ENCODE measurements at places on chromosomes 3 and 15.

DNA sequence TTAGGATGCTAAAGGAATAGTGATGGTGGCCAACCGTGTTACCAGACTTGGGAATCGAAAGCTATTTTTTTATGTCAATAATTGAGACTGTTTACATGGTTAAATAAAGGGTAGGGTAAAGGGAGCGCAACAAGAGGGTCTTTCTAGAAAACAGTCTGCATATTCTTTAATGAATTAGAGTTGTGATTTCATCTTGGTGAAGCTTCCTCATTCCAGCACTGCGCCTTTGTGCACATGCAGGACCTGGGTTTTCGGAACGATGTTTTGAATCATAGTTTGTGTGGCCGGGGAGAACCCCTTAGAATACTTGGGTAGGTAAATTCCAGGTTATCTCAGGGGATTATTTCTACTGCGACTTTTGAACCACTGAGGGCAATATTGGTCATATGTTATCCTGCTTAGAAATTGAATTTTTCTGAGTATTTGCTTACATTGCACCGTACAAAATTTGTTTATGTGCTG lies 1.3 kb downstream of the PIK3CA start:
- DNase-seq: peak; percentile 33

- DNase-seq: no peak
Measured at GRCh38 chr15:69793781-69794451, 303.8 kb downstream of the TLE3 start.

- no peak for DNase-seq
Measured at GRCh38 chr3:158560979-158561378, 10.0 kb upstream of the MLF1 start.

DNA sequence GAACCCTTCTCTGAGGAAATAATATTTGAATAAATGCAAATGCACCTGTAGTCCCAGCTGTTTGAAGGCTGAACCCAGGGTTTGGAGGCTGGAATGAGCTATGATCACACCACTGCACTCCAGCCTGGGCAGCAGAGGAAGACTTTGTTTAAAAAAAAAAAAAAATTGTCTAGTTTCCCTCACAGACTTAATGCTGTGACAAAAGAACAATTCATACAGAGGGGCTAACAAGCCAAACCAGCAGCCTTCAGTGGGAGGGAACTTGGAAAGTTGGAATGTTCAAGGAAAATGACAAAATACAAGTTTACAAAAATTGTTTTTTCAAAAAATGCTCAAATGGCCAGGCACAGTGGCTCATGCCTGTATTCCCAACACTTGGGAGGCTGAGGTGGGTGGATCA lies 228.0 kb upstream of the CGNL1 start:
- no peak for DNase-seq

DNA sequence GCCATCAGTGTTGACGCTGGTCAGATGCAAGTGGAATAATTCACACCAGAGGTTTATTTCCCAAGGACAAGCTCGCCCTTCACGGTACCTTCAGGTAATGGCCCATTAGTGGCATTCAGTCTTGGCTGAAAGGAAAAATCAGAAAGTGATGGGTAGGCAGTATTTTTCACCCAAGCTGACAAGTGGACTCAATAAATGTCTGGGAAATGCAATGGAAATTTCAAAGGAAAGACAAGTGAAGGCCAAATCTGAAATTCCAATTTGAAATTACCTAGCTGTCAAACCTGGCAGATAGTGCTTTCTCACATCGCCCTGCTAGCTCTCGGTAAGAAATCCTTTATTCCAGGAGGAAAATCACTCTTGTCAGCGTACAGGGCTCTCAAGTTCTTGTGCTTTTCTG lies 413.5 kb downstream of the OCA2 start:
- DNase-seq: no peak

DNA sequence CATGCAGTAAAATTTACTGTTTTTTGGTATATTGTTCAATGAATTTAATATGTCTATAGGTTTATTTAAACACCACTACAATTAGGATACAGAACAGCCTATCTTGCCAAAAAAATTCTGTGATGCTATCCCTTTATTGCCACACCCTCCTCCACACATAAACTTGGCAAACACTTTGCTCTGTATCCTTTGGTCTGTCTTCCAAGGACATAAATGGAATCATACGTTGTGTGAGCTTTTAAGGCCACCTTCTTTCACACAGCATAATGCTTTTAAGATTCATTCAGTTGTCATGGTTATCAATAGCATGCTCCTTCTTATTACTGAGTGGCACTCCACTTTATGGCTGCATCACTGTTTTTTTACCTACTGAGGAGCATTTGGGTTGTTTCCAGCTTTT lies 71.5 kb downstream of the CERS3 start:
- peak; percentile 2 for DNase-seq

- no peak for DNase-seq
Measured at GRCh38 chr3:98326105-98326893, 27.4 kb upstream of the OR5K4 start.

- DNase-seq: no peak
Measured at GRCh38 chr3:37806505-37807200, 55.0 kb upstream of the CTDSPL start.

GRCh38 chr3:122755491-122755890 lies 38.1 kb downstream of the HSPBAP1 start:
- no peak for DNase-seq

DNA sequence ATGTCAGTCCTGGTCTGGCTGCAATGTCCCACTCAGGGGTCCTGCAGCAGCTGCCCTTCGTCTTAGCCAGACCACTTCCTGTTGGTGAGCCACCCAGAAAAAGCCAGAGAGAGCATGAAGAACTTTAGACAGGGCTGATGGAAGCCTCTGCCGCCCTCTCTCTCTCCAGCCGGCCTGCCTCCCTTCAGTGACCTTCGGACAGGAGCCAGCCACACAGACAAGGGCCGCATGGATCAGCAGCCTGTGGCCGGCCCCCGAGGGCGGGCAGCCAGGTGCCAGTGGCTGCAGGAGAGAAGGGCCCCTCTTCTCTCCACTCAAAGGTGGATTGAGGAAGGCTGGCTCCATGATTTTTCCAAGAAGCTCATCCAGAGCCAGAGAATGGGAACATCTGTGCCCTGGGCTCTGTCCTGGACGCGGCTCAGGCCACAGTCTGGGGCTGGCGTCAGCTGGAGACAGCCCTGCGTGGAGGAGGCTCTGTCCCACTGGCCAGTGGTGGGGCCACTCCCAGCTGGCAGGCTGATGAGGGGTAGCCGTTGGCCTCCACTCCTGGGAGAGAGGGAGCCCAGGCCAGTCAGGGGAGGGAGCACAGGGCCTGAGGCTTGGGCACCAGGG lies 42.9 kb downstream of the ISG20 start:
- DNase-seq: no peak

GRCh38 chr3:179837374-179837773 lies 184.5 kb downstream of the USP13 start:
- peak; percentile 22 for DNase-seq

- peak; percentile 51 for DNase-seq
Measured at GRCh38 chr15:101014921-101015841, 96.0 kb downstream of the LRRK1 start.

DNA sequence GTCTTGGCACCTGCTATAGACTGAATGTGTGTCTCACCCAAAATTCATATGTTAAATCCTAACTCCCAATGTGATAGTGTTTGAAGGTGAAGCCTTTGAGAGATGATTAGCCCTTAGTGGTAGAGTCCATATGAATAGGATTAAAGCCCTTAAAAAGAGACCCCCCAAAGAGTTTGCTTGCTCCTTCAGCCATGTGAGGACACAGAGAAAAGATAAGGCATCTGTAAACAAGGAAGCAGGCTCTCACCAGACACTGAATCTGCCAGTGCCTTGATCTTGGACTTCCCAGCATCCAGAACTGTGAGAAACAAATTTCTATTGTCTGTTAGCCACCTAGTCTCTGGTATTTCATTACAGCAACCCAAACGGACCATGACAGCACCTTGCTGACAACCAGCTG lies 16.6 kb downstream of the KPNA1 start:
- no peak for DNase-seq

DNA sequence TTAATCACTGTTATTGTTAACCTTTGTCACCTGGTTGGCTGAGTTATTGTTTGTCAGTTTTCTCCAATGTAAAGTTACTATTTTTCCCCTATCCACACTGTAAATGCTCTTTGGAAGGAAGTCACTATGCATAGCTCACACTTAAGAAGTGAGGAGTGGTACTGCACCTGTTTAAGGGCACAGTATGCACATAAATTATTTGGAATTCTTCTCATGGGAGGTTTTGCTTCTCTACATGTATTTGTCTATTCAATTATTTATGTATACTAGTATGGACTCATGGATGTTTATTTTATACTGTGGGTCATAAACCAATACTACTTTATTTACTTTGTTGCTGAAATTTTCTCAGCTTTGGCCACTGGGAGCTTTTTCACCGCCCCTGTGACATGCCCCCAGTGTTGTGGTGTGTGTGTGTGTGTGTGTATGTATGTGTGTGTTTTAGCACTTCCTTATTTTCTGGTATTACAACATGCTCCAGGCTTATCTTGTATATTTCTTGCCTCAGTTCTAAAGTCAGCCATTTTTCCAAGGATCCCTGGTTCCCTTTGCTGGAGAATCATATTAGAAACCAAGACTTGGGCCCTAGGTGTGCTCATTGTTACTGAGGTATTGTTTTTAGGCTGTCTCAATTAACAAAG lies 290.5 kb downstream of the KBTBD8 start:
- DNase-seq: peak; percentile 27

DNA sequence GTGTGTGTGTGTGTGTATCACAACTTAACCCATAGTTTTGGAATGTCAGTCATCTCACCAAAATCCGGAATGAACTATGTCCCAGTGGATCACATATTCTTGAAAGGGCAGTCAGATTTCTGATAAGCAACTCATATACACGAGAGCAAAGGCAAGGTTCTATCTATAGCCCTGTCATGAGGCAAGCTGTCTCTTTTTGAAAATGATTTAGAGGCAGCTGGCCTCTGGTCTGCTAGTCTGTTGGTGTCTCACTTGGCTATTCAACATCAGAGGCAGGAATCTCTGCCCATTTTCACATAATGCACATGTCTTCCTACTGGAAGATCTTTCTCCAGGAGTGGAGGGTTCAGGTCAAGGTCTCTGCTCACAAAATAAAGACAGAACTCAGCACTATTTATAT lies 79.8 kb downstream of the CNTN6 start:
- DNase-seq: no peak

- no peak for DNase-seq
Measured at GRCh38 chr3:50478051-50478450, 25.4 kb downstream of the CACNA2D2 start.

- DNase-seq: peak; percentile 43
Measured at GRCh38 chr3:141063831-141064230, 12.7 kb downstream of the SPSB4 start.

DNA sequence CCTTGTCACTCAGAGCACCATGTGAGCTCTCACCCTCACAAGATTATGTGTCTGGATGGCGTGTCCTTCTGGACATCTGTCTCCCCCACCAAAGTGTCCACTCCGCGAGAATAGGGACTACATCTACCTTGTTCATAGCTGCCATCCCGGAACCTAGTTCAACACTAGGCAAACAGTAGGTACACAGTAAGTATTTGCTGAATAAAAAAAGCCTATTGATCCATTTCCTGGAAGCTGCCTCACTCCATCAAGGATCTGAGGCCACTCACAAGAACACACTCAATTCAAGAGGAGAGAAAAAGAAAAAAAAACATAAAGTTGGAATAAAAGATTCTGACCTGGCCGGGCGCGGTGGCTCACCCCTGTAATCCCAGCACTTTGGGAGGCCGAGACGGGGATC lies 11.2 kb upstream of the ALAS1 start:
- no peak for DNase-seq

GRCh38 chr3:11640009-11640673 lies 3.6 kb downstream of the VGLL4 start:
- no peak for DNase-seq

- DNase-seq: peak; percentile 80
Measured at GRCh38 chr15:89090791-89091626, 2.8 kb downstream of the ABHD2 start.

- no peak for DNase-seq
Measured at GRCh38 chr15:66646799-66647198, 55.2 kb upstream of the SMAD6 start.

DNA sequence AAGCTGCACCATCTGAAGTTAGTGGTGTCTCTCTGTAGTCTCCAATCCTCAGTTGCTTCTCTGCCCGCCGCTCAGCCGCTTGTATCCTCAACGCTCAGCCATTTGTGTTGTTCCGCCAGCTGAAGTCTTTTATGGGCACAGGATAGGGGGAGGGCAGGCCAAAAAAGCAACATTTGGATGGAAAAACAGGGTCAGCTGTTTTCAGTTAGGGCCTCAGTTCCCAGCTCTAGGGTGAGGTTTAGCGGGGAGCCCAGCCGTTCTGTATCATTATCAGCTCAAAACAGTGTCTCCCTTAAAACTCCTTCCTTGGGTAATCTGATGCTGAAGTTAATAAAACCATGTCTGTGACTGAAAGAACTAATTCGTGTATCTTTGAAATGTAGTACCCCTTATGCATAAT lies 329.5 kb upstream of the AZI2 start:
- no peak for DNase-seq

DNA sequence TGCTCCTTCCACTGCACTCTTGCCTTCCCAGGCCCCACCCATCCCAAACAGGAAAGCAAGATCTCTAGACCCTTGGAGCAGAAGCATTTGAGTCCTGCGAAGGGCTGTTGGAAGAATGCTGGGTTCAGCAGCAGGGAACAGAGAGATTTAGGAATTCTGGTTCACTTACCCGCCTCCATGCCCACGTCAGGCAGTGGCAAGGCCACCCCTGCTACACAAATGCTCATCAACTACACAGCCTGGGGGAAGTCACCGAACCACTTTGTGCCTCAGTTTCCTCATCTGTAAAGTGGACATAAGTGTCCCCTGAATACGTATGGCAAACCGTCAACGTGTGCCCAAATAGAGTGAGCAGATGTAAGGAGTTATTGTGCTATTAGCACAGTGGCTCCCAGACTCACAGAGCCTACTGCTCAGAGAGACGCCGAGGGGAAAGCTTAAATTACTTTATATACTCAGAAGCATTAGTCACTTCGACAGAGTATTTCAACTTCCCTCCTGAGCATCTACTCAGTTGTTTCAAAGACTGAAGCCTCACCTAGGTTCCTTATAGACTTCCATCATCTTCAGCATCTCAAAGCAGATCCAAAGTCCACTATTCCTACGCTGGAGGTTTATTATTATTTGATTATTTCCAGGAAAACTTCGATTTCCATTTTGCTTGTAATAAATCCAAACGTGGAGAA lies 905 bp downstream of the HOMER2 start:
- DNase-seq: peak; percentile 55

DNA sequence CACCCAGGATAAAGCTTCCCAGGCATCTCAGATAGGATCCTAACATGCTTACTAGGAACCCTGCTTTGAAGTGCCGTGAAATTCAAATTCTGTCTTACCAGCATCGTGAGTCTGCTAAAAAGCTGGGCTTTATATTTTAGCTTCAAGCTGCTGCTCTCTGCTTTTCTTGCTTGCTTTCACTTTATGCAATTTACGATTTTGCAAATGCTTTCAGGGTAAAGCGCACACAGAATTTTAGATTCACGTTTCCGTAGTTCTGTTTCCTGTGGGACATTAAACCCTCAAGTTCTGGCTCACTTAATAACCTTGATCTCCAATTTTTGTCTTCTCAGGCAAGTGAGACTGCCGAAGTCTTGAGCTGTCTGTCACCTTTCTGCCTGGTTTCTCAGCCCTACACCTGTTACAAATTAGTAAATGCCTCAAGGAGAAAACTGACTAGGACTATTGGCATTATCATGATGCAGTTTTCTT lies 170.5 kb upstream of the TGFBR2 start:
- DNase-seq: peak; percentile 48

Measured in common myeloid progenitor, CD34-positive (primary cell).